BE2C (cell line): ENCODE measurements at places on chromosomes 4 and X.

DNA sequence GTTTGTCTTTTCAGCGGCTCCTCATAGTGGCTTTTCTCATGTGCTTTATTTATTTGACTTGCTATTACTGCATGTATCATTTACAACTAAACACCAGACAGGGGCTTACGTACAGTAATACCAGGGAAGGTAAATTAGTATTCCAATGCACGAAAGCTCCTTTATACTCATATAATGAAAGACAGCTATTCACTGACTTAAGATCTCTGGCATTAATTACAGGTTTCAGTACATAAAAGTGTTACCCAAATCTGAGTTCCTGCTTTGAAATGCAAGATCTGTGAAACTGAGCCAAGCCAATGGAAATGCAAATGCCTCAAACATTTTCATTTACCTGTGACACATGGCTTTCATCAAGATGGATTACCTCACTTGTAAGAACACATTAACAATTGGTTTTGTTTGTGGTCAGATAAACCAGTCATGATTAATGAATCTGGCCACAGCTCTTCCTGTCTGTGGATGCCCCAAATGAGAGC, 107.2 kb downstream of the ANAPC4 start:
- no peak for DNase-seq

- peak; percentile 24 for DNase-seq
Measured at GRCh38 chr4:82898322-82899243, 2.0 kb upstream of the THAP9 start.

DNA sequence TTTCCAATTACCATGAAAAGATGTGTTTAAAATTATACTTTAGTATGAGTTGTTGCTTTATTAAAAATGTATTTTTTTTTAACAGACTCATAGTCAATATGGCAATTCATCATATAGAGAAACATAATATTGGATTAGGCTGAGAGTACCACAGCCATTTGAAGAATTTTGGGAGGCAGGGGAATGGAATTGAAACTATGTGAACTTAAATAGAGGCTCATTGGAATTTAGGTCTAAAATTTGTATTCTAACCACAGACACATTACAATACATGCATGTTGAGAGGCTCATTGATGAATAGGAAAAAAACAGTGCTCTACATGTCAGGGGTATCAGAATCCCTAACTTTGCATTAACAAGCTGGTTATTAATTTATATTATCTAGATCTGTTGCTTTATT, 269.6 kb downstream of the DKK2 start:
- no peak for DNase-seq

- DNase-seq = no peak
Measured at GRCh38 chr4:39687014-39687413, 10.9 kb upstream of the UBE2K start.

- DNase-seq = no peak
Measured at GRCh38 chrX:56792270-56793111, 63.4 kb downstream of the NBDY start.

GRCh38 chr4:186936496-186937375, 213.1 kb upstream of the FAT1 start:
- DNase-seq = no peak

DNA sequence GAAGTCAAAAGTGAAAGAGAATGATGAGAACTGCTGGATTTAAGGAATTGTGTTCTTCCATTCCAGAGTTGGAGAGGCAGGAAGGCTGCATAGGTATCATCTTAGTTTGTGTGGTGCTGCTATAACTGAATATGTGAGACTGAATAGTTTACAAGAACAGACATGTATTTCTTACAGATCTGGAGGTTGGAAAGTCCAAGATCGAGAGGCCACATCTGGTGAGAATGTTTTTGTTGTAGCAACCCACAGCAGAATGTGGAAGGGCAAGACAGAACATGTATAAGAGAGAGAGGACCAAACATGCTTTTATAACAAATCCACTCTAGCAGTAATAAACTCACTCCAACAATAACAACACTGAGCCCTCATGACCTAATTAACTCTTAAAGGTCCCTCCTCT, 408.6 kb downstream of the FAM47B start:
- DNase-seq = no peak

- no peak for DNase-seq
Measured at GRCh38 chr4:41148292-41148691, 66.0 kb downstream of the APBB2 start.

DNA sequence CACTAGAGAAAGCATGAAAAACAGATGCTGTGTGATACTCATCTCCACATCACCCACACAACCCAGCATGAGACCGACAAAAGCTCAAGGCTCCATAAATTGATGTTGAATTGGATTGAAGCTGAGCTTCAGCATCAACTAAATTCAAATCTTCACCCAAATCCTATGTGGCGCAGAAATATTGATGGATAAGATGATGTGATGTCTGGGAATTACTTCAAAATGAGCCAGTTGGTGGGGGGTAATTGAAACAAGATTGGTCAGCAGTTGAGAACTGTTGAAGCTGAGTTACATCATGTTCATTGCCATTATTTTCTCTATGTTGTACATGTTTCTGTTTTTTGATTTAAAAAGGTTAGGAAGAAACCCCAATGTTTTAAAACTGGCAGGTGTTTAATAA, 166.5 kb upstream of the STS start:
- no peak for DNase-seq

DNA sequence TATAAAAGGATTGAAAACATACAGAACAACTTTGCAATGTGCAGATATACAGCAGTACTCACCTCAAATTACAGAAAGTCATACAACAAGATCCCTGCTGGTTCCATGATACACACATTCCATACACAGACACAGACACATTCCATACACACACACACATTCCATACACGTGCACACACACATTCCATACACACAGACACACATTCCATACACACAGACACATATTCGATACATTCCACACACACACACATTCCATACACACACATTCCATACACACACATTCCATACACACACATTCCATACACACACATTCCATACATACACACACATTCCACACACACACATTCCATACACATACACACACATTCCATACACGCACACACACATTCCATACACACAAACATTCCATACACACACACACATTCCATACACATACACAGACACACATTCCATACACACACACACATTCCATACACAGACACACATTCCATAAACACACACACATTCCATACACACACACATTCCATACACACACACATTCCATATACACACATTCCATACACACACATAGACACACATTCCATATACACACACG, 13.7 kb downstream of the LINC00632 start:
- DNase-seq = no peak

GRCh38 chr4:7384929-7385890, 49.5 kb downstream of the PSAPL1 start:
- DNase-seq = no peak

GRCh38 chrX:129701624-129702069, 37.1 kb upstream of the XPNPEP2 start:
- DNase-seq = no peak

GRCh38 chr4:41157009-41157408, 57.3 kb downstream of the APBB2 start:
- no peak for DNase-seq

DNA sequence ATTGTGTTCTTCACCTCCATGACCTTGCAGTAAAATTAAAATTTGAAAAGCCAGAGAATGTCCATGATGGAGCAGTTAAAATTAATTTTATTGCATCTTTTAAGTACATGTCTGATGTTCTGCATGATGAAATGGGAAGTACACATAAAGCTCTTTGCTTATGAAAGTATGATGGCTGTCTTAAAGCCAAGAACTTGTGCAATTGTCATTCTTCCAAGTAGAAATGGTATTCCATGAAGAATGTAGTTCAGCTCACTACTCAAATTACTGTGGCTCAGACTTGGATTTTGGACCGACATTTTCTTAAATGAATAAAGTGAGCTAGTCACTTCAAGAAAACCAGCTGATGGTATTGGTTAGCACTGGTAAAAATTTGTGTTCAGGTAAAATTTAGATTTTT, 161.7 kb upstream of the CXCL13 start:
- no peak for DNase-seq

DNA sequence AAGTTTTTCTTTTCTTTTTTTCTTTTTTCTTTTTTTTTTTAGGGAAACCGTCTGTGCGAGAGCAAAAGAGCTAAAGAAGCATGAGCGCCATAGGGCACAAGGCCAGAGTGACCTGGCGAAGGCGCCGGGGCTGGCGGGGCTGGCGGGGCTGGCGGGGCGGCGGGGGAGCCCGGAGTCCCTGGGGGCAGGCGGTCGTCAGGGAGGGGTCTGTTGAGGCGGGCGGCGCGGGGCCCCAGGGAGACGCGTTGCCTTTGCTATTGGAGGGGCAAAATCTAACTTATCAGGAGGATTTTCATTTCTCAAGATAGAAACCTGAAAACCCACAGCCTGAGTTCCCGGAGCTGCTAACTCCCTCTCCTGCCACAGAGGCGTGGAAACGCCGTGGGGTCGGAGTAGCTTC, 135.6 kb upstream of the SMAD1 start:
- DNase-seq = no peak

DNA sequence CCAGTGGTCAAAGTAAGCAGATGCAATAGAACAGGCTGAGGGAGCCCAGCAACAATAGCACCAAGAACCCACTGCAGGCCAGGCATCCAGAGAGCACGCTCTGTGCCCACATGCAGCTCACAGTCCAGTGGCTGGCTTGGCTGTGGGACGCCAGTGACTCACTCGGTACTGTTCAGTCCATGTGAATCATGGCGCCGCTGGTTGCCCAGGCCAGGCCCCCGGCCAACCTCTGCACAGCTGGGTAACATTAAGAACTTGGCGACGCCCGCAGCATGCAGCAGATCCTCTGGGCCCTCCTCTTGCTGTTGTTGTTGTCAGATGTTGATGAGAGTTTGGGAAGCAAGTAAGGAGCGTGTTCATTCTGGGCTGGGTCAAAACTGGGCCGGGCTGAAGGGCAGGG, 60.5 kb downstream of the MSX1 start:
- no peak for DNase-seq

DNA sequence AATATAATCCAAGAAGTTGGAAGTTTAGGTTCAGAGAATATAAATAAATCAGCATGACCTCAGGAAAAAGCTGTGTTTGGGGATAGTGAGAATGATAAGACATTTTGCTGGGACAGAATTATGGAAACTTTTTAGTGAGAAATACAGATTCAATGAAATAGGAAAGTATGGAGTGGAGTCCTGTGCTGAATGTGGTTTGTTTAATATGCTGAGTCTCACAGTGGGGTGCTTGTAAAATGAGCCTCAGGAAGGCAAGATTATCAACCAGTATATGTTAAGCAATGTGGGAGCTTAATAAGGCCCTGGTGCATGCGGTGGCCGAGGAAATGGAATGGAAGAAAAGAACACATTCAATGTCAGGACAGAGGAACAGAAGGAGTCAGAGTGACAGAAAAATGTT, 1554.7 kb upstream of the TENM3 start:
- DNase-seq = no peak

GRCh38 chr4:32396507-32397070, 1676.4 kb downstream of the PCDH7 start:
- DNase-seq = no peak

DNA sequence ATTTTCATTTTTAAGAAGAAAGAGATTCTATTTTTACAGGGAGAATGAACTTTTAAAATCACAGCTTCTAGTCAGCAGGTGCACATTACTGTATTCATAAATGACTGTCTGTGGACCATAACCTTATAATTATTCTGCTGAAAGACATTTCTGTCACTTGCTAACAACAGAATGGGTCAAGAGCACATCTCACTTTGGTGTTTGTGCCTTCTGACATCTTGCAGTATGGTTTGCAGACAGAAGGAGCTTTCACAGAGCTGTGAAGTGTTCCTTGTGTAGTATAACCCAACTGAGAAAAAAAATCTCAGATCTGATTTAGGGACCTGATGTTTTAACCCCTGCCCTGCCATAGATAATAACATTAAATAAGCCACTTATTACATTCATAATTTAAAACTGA, 131.4 kb upstream of the CTSO start:
- no peak for DNase-seq

GRCh38 chr4:25477221-25477620, 100.2 kb downstream of the ANAPC4 start:
- DNase-seq = no peak

DNA sequence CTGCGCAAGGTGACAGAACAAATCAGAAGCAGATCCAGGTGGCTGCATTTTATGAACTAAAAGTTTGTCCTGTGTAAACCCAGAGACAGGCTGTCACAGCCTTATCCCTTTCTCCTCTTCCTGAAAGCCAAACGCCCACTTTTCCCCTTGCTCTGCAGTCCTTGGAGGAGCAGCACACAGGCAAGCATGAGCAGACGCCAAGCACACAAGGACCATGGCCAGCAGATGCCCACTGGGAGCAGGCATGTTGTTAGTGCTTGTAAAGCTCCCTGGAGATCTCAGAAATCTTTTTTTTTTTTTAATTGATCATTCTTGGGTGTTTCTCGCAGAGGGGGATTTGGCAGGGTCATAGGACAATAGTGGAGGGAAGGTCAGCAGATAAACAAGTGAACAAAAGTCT, 11.5 kb upstream of the HOPX start:
- DNase-seq = no peak

- DNase-seq = peak; percentile 85
Measured at GRCh38 chr4:2792711-2793585, at the start of gene SH3BP2. SH3BP2 (plus strand) TSS chr4:2793085; CDS start chr4:2820618, 27,533 bp downstream.

DNA sequence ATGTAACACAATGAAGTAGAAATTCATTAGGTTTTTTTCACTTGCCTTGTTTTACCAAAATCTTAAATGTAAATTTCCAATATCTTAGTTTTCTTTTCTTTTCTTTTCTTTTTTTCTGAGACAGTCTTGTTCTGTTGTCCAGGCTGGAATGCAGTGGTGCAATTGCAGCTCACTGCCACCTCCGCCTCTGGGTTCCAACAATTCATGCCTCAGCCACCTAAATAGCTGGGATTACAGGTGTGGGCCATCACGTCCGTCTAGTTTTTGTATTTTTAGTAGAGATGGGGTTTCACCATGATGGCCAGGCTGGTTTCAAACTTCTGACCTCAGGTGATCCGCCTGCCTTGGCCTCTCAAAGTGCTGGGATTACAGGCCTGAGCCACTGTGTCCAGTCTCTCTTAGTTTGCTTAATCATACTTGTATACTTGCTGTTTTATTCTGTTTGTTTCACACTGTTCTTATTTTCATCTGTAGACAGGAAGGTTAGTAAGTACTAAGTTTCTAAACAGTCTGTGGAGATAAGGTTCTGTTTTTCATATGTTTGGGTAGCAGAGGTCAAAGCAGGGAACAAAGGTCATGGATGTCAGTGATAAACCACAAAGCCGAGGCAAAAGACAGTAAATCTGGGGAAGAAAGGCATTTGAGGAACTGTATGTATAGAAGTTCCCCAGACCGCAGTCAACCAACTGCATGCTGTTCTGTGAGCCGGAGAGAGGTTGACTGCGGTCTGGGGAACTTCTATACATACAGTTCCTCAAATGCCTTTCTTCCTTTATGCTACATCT, 129.1 kb downstream of the CBR4 start:
- DNase-seq = no peak

GRCh38 chrX:21779095-21779494, 21.2 kb upstream of the SMPX start:
- DNase-seq = no peak

GRCh38 chr4:5746829-5747737, 36.1 kb downstream of the EVC start:
- DNase-seq = no peak

- DNase-seq = no peak
Measured at GRCh38 chr4:75555294-75556164, at the start of gene ODAPH. ODAPH (plus strand) TSS chr4:75556066; CDS start chr4:75556083, 17 bp downstream.
